ENCODE measurements at places on chromosomes 16 and 17.
A peak's percentile ranks its signal among the peaks of the same experiment; 100 is the strongest.

DNA sequence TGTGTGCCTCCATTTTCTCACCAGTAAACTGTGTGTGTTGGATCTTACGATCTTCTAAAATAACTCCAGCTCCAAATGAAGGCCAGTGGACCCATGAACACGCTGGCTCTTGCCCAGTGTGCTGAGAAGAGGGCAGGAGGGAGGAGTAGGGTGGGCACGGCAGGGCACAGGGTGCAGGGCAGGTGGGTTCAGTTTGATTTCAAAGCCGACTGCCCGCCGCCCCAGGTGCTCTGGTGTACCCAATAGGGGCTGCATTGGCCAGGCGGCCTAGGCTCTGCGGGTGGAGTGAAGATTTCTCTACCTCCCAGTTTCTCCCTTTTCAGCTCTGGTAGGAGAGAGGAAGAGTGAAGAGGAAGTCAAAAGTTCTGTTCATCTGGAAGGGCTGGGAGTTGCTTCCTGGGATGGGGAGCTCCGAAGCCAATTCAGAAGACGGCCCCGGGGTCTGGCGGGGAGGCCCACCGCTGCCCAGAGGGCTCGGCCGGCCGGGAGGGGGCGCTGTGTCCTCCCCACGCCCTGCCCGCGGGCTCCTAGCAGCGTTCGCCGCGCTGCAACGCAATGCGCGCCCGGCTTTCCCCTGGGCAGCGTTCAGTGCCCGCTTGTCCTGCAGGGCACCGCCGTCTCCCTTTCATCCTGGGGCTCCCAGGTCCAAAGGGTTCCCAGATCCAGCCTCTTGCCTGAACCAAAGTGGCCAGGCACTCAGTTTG is 1.1 kb upstream of the CRHR1 start:
- no peak for DNase-seq

- no peak for DNase-seq
These were observed 14.6 kb upstream of the TMEM92 start for GRCh38 chr17:50259477-50260324.

GRCh38 chr17:8479431-8479947 is 43.8 kb downstream of the NDEL1 start:
- DNase-seq: peak; percentile 59

- peak; percentile 46 for DNase-seq
These were observed 71.8 kb downstream of the ZNF18 start for GRCh38 chr17:11925262-11926021.

GRCh38 chr16:9612267-9612666 is 520.8 kb downstream of the HAPSTR1 start:
- DNase-seq: no peak
